ENCODE measurements at places on chromosomes 2 and 18.

DNA sequence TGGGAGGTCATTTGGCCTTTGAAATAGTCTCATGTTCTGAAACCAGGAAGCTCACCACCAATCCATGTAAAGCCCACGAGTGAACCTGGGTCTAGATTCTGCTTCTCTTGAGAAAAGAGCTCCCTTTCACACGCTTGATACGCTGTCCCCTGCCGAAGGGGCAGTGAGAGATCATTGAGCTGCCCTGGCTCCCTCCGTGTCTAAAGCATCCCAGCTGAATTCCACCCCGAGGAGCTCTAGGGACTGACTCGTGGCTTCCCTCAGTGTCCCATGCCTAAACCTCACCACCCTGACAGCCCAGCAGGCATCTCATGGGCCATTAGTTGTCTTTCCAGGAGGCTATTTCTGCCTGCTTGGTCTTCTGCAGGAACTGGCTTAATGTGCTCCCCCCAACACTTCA lies 68.6 kb downstream of the COL6A3 start:
- DNase-seq = no peak
- H3K27ac ChIP-seq = no peak overlapping the region
- H3K36me3 ChIP-seq = no peaks in the 10 kb centered on the region
- no peaks in the 10 kb centered on the region for H3K4me1 ChIP-seq
- H3K4me3 ChIP-seq = no peak overlapping the region
- peaks cover 5% of the 10 kb centered on the region for H3K27me3 ChIP-seq

DNA sequence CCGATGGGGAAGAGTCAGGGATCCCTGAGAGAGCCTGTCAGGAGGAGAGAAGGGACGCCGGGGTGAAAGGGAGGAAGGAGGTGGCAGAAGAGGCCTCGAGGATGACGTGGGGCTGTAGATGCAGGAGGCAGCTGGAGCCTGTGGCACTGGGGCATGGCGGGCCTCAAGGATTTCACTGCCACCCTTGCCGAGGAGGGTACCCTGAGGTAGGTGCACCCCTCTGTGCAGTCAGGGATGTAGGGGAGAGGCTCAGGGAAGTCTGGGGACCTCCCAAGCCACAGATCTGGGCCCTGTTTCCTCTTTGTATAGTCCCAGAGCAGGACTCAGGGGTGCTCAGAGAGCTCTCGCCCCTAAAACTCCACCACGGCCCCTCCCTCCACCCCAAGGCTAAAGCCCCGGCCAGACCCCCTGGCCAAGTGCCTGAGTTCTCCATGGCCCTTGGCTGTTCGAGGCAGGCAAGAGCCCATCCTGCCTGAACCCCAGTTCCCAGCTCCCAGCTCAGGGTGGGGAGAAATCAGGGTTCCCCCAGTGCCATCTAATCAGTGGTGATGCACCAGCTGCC lies 39.0 kb upstream of the HDAC4 start:
- no peaks in the 10 kb centered on the region for H3K36me3 ChIP-seq
- H3K27ac ChIP-seq = no peak overlapping the region
- no peak overlapping the region for H3K4me3 ChIP-seq
- peaks cover 44% of the 10 kb centered on the region for H3K4me1 ChIP-seq
- H3K27me3 ChIP-seq = peaks cover 4% of the 10 kb centered on the region

DNA sequence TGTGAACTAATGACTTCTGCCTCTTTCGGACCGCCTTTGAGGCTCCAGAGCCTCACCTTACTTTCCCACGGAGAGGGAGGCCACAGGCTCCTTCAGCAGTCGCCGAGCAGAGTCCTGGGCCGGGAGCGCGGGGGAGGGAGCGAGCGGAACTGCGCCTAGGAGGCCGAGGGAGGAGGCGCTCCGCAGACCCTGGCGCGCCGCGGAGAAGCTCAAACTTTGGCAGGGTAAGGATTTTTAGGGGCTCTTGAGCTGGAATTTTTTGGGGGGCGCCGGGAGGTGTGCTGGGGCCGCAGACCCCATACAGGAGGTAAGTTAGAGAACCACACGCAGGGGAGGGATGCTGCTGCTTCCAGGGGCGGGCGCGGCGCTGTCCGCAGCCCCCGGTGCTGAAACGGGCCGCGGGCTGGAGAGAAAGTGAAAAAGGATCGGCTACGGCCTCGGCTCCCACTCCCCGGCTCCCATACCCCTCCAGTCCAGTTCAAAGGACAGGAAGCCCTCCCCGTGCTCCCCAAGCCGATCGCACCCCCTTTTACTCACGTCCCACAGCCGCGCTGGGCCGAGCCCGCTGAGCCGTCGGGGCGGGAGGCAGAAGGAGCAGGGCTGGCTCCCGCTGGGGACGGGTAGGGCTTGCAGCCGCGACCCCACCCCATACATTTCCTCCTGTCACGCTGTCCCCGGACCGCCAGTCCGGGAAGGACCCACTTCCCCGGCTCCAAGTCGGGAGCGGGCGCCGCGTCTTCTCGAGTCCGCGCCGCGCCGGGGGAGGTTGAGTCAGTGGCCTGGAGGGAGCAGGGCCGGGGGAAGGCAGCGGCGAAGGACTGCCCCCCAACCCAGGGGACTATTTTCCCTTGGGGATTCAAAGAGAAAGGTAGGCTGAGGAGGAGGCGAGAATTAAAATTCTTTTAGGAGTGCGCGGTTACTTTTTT lies at the start of gene CNGA3:
TSS of gene CNGA3 (plus strand) at position 146 of the 926 bp plus-strand sequence. CDS start 23,520 bp downstream, outside the sequence.
- peak; percentile 5 for DNase-seq
- H3K27me3 ChIP-seq = peaks cover 24% of the 10 kb centered on the region
- H3K4me3 ChIP-seq = no peak within 1 kb of the TSS
- peaks cover 4% of the 10 kb centered on the region for H3K36me3 ChIP-seq
- peaks cover 7% of the 10 kb centered on the region for H3K4me1 ChIP-seq
- H3K27ac ChIP-seq = no peak within 1 kb of the TSS

DNA sequence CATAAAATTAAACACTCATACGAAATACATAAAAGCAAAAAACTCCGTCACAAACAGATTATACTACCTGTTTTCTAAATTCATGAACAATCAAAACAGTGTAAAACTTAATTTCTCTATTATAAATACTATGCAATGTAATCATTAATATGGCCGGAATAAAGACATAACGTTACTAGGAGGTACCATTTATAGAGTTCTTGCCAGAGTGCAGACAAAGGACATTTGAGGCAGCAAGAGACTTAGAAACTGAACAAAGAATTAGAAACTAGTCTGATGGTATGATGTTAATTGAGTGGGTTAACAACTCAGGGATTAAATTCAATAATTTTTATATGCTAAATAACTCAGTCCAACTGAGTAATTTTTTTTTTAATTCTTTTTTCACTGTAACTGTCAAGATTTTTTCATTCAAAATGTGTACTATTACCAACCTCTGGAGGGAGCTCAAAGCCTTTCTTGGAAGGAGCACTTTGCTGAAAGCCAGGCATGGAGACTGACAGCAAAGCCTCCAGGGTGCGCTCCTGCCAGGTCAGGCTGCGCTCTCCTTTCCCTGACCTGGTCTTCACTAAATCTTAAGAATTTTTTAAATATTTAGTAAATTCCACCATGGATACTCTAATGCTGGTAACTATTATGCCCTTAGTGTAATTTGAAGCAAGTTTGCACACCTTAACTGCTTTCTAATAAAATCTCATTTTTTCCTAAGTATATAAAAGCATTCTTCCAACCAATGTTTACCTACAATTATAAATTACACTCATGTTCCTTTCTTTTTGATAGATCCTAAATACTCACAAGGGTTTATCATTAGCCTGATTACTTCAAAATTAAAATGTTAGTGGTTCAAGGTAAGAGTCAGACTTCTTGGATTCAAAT lies 34.1 kb downstream of the WDR35 start:
- peak; percentile 42 for DNase-seq
- no peaks in the 10 kb centered on the region for H3K27me3 ChIP-seq
- no peaks in the 10 kb centered on the region for H3K4me1 ChIP-seq
- peaks cover 14% of the 10 kb centered on the region for H3K36me3 ChIP-seq

DNA sequence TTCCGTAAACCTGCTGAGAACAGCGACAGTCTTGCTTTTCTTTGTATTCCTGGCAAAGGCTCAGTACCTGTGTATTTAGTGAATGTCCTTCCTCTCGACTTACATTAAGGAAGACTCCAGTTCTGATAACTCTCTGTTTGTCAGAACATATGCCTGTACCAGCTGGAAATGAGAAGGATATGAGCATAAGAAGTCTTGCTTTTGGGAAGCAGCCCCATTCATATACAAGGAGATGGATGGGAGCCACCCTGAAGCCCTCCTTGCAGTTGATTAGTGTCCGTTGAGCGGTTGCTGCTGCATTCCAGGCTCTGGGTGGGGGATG lies 59.8 kb downstream of the SH3BP4 start:
- no peak overlapping the region for H3K4me3 ChIP-seq
- no peak overlapping the region for H3K27ac ChIP-seq
- H3K4me1 ChIP-seq = no peaks in the 10 kb centered on the region
- no peaks in the 10 kb centered on the region for H3K36me3 ChIP-seq

GRCh38 chr2:191721331-191721730 lies 43.4 kb downstream of the NABP1 start:
- peaks cover 7% of the 10 kb centered on the region for H3K36me3 ChIP-seq
- peaks cover 2% of the 10 kb centered on the region for H3K27me3 ChIP-seq
- no peak for DNase-seq
- no peaks in the 10 kb centered on the region for H3K4me1 ChIP-seq

- no peak overlapping the region for H3K27ac ChIP-seq
- no peak overlapping the region for H3K4me3 ChIP-seq
- H3K36me3 ChIP-seq = no peaks in the 10 kb centered on the region
Measured at GRCh38 chr2:218991674-218992168, 1.5 kb downstream of the CRYBA2 start.

- no peaks in the 10 kb centered on the region for H3K4me1 ChIP-seq
- H3K36me3 ChIP-seq = peaks cover 3% of the 10 kb centered on the region
- DNase-seq = no peak
- no peak overlapping the region for H3K27ac ChIP-seq
- no peak overlapping the region for H3K4me3 ChIP-seq
Measured at GRCh38 chr18:38930881-38931753, 1365.5 kb upstream of the CELF4 start.

- no peaks in the 10 kb centered on the region for H3K27me3 ChIP-seq
- no peak overlapping the region for H3K27ac ChIP-seq
- H3K4me1 ChIP-seq = no peaks in the 10 kb centered on the region
- no peaks in the 10 kb centered on the region for H3K36me3 ChIP-seq
- DNase-seq = no peak
- no peak overlapping the region for H3K4me3 ChIP-seq
Measured at GRCh38 chr18:68555879-68556301, 159.0 kb downstream of the TMX3 start.

DNA sequence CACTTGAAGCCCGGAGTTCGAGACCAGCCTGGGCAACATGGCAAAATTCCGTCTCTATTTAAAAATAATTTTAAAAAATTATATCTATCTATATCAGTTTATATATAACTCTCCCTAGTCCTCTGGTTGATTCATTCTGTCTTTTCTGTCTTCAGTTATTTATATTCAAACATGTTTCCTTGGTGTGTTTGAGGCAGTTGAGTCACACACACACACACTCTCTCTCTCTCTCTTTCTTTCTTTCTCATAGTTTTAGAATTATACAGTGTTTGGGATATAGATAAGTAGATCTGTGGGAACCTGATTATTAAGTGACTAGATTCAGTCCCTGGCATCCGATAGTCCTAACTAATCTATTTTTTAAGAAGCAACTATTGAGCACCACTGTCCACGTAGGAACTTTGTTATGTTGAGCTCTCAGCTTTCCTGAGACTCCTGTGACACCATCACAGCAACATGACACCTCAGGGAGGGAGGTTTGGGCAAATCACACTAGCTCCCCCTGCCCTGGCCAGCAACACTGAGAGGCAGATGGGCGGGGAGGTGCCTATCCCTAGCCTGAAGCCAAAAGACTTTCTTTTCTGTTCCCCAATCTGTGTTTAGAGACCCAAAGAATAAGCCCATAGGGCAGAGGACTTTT lies 482.7 kb downstream of the DLGAP1 start:
- H3K27ac ChIP-seq = no peak overlapping the region
- peaks cover 1% of the 10 kb centered on the region for H3K27me3 ChIP-seq
- DNase-seq = no peak

- no peaks in the 10 kb centered on the region for H3K4me1 ChIP-seq
- H3K27me3 ChIP-seq = no peaks in the 10 kb centered on the region
- H3K27ac ChIP-seq = no peak overlapping the region
Measured at GRCh38 chr2:205563646-205564045, 118.7 kb upstream of the NRP2 start.

- no peak overlapping the region for H3K27ac ChIP-seq
- peaks cover 15% of the 10 kb centered on the region for H3K4me1 ChIP-seq
- no peak for DNase-seq
- no peak overlapping the region for H3K4me3 ChIP-seq
Measured at GRCh38 chr2:86488561-86489250, 47.5 kb downstream of the KDM3A start.

DNA sequence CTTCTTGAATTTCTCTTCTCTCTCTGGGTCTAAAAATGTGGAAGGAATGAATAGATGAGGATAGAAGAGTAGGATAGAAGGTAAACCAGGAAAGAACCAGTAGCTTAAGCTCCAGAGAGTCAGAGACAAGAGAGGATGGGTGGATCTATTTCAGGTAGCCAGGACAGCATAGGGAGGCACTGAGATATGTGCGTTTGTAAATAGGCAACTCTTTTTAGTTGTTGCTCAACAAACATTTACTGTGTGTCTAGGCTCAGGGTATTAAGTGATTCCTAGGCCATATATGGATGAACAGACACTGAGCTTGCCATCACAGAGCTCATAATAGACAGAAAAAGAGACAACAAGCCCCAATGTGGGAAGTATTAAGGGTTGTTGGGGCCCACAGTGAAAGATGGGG lies 160.5 kb downstream of the NAPG start:
- DNase-seq = no peak
- peaks cover 2% of the 10 kb centered on the region for H3K27me3 ChIP-seq
- no peak overlapping the region for H3K27ac ChIP-seq
- no peaks in the 10 kb centered on the region for H3K4me1 ChIP-seq
- H3K4me3 ChIP-seq = no peak overlapping the region

DNA sequence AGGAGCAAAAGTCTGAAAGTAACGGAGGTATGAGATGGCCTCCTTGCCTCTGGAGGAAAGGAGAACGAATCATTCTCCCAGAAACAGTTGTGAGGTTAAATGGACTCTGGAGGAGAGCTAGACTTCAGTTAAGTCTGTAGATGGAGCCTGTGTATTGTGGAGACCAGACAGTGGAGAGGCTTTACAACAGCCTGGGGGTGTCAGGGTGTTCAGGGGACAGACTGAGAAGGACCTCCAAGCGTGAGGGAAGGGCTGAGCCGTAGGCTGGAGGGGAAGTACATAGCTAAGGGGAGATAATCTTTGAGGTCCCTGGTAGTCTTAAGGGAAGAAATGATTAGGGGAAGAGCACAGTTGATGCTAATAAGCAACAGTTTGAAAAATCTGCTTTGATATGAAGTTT lies 76.6 kb downstream of the GALNT1 start:
- no peak overlapping the region for H3K27ac ChIP-seq
- no peak overlapping the region for H3K4me3 ChIP-seq
- H3K36me3 ChIP-seq = no peaks in the 10 kb centered on the region
- no peaks in the 10 kb centered on the region for H3K27me3 ChIP-seq
- H3K4me1 ChIP-seq = peaks cover 18% of the 10 kb centered on the region

DNA sequence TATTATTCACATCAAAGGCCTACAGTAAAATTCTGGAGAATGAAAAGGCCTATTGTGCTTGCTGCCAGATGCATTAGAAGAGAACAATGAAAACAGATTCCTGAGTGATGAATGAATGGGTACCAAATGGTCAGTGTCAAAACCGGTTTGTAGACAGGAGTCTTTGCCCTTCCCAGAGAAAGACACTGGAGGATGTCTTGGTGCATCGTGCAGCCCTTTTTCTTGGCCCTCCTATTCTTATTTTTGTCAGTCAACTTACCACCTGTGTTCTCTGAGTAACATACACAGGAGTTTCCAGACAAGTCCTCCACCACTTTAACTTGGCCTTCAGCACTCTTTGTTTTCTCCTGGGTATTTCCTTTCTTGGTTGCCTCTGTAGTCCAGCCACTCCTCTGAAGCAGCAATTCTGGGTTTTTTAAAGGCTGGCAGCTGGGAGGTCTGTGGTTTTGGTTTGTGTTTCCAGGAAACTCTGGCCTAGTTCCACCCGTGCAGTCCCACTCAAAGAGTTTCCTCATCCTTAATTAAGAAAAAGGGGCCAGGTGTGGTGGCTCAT lies 29.4 kb downstream of the PSTPIP2 start:
- peak overlapping the region; percentile 79 for H3K27ac ChIP-seq
- H3K27me3 ChIP-seq = no peaks in the 10 kb centered on the region
- peak; percentile 5 for DNase-seq
- peaks cover 10% of the 10 kb centered on the region for H3K36me3 ChIP-seq
